CD4-positive, alpha-beta T cell (primary cell): ENCODE measurements at places on chromosomes 13 and 19. TPM values are rescaled to one million over a fixed set of nuclear protein-coding genes. Genes with fewer than 3 reads are reported as not detected.

GJB6 gene
- total RNA-seq = 26.0 TPM

MBD3L5 gene
- not detected for total RNA-seq

ZNF85 gene
- total RNA-seq = 3.4 TPM

SYNE4 gene
- 1.6 TPM for total RNA-seq

ZNF211 gene
- total RNA-seq = 29.3 TPM

HSD17B14 gene
- total RNA-seq = 0.93 TPM

OVOL3 gene
- total RNA-seq = not detected

PLIN4 gene
- total RNA-seq = not detected

DNMT1 gene
- total RNA-seq = 159 TPM

CHST8 gene
- not detected for total RNA-seq

FFAR2 gene
- 0.41 TPM for total RNA-seq

GRCh38 chr13:85828094-85828684 is 29.0 kb upstream of the SLITRK6 start:
- H3K4me1 ChIP-seq = no peaks in the 10 kb centered on the region
- DNase-seq = no peak
- H3K36me3 ChIP-seq = no peaks in the 10 kb centered on the region
- H3K27ac ChIP-seq = no peak overlapping the region

DNA sequence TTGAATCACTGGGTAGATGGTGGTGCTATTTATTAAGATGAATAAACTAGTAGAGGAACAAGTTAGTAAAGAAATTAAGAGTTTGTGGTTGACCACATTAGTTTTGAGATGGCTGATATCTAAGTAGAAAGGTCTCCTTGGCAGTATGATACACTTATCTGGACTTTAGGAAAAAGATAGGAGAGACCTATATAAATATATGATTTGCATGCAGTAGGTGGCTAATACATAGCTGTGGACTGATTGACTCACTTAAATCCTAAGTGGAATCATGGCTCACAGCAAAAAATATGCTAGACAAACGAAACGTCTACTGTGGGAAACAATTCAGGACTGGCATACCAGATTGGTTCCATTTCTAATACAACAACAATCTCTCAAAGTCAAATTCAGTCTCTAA is 92.0 kb downstream of the CAB39L start:
- no peaks in the 10 kb centered on the region for H3K36me3 ChIP-seq
- no peaks in the 10 kb centered on the region for H3K27me3 ChIP-seq
- no peak overlapping the region for H3K27ac ChIP-seq
- DNase-seq = no peak

- H3K27me3 ChIP-seq = no peaks in the 10 kb centered on the region
- no peak overlapping the region for H3K4me3 ChIP-seq
- H3K4me1 ChIP-seq = no peaks in the 10 kb centered on the region
- H3K36me3 ChIP-seq = no peaks in the 10 kb centered on the region
- no peak overlapping the region for H3K27ac ChIP-seq
Observed at GRCh38 chr13:92074658-92075057, 676.2 kb downstream of the GPC5 start.

GRCh38 chr19:52536448-52536800 is 9.0 kb downstream of the ZNF808 start:
- peak; percentile 30 for DNase-seq
- peaks cover 23% of the 10 kb centered on the region for H3K4me1 ChIP-seq
- peak overlapping the region; percentile 76 for H3K27ac ChIP-seq
- peaks cover 9% of the 10 kb centered on the region for H3K36me3 ChIP-seq

DNA sequence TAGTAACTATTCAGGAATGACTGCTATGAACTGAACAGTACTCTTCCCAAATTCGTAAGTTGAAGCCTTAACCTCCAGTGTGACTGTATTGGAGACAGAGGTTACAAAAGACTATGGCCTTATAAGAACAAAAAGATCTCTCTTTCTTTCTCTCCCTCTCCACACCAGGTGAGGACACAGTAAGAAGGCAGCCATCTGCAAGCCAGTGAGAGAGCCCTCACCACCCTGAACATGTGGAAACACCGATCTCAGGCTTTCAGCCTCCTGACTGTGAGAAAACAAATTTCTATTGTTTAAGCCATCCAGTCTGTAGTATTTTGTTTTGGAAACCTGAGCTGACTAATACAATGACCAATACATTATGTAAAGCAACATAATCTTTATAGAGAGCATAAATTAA is 888.9 kb downstream of the SLITRK1 start:
- DNase-seq = no peak
- no peak overlapping the region for H3K4me3 ChIP-seq
- no peaks in the 10 kb centered on the region for H3K36me3 ChIP-seq
- H3K27me3 ChIP-seq = no peaks in the 10 kb centered on the region

GRCh38 chr19:10769533-10770491 is 51.9 kb downstream of the DNM2 start:
- peak overlapping the region; percentile 2 for H3K27ac ChIP-seq
- peaks cover 39% of the 10 kb centered on the region for H3K36me3 ChIP-seq
- DNase-seq = peak; percentile 46
- no peaks in the 10 kb centered on the region for H3K27me3 ChIP-seq
- H3K4me3 ChIP-seq = no peak overlapping the region

- H3K4me3 ChIP-seq = no peak overlapping the region
- H3K4me1 ChIP-seq = no peaks in the 10 kb centered on the region
- DNase-seq = no peak
- no peak overlapping the region for H3K27ac ChIP-seq
- no peaks in the 10 kb centered on the region for H3K27me3 ChIP-seq
Observed at GRCh38 chr13:77497835-77498234, 37.7 kb upstream of the SCEL start.

GRCh38 chr13:106036870-106037269 is 498.6 kb downstream of the EFNB2 start:
- no peaks in the 10 kb centered on the region for H3K27me3 ChIP-seq
- no peaks in the 10 kb centered on the region for H3K36me3 ChIP-seq
- no peaks in the 10 kb centered on the region for H3K4me1 ChIP-seq
- no peak for DNase-seq

GRCh38 chr13:44873461-44873860 is 115.8 kb downstream of the NUFIP1 start:
- H3K4me1 ChIP-seq = no peaks in the 10 kb centered on the region
- no peak overlapping the region for H3K27ac ChIP-seq
- H3K27me3 ChIP-seq = no peaks in the 10 kb centered on the region
- no peak overlapping the region for H3K4me3 ChIP-seq
- no peak for DNase-seq
- no peaks in the 10 kb centered on the region for H3K36me3 ChIP-seq

- no peaks in the 10 kb centered on the region for H3K36me3 ChIP-seq
- no peak overlapping the region for H3K4me3 ChIP-seq
- H3K27me3 ChIP-seq = no peaks in the 10 kb centered on the region
Observed at GRCh38 chr13:60869225-60869624, 472.2 kb downstream of the TDRD3 start.

DNA sequence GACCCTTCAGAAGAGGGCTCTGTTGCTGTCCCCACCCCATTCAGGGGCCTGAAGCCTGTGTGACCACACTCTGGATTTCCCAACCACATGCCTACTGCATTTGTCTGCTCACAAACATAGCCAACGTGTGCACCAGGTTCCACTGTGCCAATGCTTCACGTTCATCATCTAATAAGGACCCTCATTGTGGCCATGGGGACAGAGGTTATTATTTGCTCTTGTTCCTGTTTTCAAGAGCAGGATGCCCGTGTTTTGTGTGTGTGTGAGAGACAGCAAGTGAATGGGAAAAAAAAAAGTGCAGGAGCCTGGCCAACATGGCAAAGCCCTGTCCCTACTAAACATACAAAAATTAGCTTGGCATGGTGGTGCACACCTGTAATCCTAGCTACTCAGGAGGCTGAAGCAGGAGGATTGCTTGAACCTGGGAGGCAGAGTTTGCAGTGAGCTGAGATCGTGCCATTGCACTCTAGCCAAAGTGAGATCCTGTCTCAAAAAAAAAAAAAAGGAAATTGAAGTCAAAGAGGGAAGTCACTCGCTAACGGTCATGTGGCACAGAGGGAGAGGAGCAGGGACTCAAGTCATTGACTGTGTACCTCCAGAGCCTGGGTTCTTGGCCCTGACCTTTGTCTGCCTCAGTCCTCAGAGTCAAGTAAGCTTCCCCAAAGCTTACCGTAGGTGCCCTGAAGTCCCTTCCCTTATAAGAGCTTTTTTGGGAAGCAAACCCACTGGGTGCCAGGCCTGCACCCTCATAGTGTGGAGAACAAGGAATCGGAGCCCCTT is 6.9 kb downstream of the B3GNT8 start:
- no peak overlapping the region for H3K27ac ChIP-seq
- no peaks in the 10 kb centered on the region for H3K27me3 ChIP-seq
- no peak overlapping the region for H3K4me3 ChIP-seq
- H3K4me1 ChIP-seq = peaks cover 24% of the 10 kb centered on the region

DNA sequence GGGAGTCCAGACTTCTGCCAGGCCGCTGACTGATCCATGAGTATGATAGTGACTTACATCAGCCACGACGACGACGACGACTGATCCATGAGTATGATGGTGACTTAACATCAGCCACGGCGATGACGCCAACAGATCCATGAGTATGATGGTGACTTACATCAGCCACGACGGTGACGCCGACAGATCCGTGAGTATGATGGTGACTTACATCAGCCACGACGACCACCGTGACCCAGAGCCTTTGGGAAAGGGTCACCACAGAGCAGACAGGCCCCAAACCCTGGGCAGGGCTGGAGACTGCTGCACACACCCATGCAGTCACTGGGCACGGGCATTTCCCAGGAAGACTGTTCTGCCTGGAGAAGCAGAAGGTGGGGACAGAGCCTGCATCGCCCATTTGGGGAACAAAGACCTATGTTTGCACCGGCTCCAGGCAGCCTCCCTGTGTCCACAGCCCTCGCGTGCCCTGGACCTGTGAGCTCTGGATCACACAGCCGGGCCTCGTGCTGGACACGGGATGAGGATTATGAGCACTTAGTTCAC is 130.9 kb upstream of the SPACA7 start:
- H3K36me3 ChIP-seq = no peaks in the 10 kb centered on the region
- DNase-seq = no peak
- H3K4me3 ChIP-seq = no peak overlapping the region
- no peaks in the 10 kb centered on the region for H3K4me1 ChIP-seq
- no peaks in the 10 kb centered on the region for H3K27me3 ChIP-seq

DNA sequence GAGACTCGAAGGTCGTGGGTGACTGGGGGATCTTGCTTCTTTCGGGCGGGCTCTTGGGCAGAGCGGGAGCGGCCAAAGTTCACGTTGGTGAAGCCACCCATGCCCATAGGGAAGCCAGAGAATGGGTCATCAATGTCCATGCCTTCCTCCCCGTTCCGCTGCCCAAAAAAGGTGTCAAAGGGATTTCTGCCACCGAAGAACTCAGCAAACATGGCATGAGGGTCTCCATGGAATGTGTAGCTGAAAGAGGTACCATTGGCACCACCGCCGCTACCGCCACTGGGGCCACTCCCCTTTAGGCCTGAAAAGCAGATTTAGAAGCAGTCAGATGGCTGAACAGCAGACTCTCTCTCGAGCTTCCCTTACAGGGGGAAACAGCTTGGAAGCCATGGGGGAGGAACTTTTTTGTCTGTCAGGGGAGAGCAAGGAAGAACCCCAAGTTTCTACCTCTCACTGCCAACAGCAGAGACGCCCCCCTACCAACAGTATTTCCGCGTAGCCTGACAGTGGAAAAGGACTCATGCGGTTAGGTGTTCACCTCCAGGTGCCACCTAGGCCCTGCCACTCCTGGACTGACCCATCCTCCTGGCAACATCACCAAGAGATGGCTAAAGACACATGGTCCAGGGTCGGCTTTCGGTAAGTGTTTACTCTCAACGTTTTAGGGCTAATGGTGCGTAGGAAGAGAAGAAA is 1.3 kb downstream of the DNAJB1 start:
- H3K4me1 ChIP-seq = peaks cover 68% of the 10 kb centered on the region
- H3K27ac ChIP-seq = peak overlapping the region; percentile 65
- no peaks in the 10 kb centered on the region for H3K27me3 ChIP-seq
- peak; percentile 25 for DNase-seq

- H3K36me3 ChIP-seq = no peaks in the 10 kb centered on the region
- no peak overlapping the region for H3K4me3 ChIP-seq
- H3K4me1 ChIP-seq = peaks cover 1% of the 10 kb centered on the region
- no peak overlapping the region for H3K27ac ChIP-seq
Observed at GRCh38 chr13:110555601-110556223, 5.8 kb downstream of the RAB20 start.

DNA sequence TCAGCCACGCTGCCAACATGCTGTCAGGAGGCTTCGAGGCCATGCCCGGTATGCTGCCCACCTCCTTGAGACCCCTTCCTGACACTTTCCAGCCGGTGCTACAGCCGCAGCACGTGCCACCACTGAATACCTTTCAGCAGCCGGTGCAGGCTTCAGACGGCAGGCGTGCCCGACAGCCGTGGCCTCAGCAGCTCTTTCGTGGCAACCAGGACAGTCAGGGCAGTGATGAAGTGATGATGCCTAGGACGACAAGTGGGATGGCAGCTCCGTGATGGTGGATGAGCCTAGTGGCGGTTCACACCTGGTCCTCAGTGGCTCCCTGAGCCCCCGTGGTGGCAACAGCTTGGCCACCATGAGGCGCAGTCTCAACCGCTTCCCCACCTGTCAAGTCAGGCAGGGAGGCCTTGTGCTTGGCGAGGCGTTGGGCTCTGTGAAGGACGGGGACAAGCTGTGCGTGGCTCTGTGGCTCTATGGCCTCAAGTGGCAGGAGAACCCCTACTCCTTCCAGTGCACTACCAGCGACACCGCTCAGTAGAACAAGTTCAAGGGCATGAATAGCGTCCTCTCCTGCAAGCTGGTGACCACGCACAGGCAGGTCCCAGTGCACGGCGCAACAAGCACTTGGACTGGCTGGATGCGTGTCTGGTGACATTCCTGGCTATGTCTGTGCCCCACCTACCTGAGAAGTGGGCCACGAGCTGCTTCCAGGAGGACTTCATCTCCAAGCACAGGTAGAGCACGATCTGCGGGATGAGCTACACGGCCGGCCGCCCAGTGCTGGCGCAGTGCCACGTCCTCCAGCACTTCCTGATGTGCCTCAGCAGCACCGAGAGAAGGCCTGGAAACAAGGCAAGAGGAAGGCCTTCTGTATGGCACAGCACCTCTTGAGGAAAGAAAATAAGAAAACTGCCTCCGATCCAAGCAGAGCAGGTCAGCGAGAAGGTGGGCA is 18.2 kb upstream of the ZNF14 start:
- no peak for DNase-seq
- H3K27me3 ChIP-seq = no peaks in the 10 kb centered on the region
- H3K4me3 ChIP-seq = no peak overlapping the region
- H3K4me1 ChIP-seq = no peaks in the 10 kb centered on the region
- H3K36me3 ChIP-seq = no peaks in the 10 kb centered on the region
- H3K27ac ChIP-seq = no peak overlapping the region

DNA sequence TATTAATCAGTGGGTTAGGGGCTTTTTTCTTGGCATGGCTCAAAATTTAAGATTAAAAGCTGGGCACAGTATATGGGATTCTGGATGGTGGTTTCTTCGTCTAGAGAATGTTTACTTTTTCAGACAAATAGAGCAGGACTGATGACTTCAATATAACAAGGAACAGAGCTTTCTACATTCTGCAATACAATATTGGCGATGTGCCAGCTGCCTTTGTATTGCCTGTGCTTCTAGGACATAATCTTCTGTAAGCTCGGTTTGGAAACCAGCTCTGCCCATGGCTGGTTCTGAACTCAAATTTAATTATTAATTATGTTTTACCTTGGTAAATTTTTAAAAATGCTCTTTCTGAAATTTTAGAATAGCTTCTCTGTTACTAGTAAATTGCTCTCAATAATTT is 139.1 kb upstream of the TRPC4 start:
- H3K27ac ChIP-seq = no peak overlapping the region
- no peaks in the 10 kb centered on the region for H3K27me3 ChIP-seq
- H3K4me1 ChIP-seq = no peaks in the 10 kb centered on the region
- no peak overlapping the region for H3K4me3 ChIP-seq
- no peak for DNase-seq
- H3K36me3 ChIP-seq = no peaks in the 10 kb centered on the region

GRCh38 chr19:46404055-46404752 is 9.2 kb downstream of the CCDC8 start:
- H3K36me3 ChIP-seq = no peaks in the 10 kb centered on the region
- no peak overlapping the region for H3K27ac ChIP-seq
- H3K4me1 ChIP-seq = peaks cover 20% of the 10 kb centered on the region

- no peak overlapping the region for H3K4me3 ChIP-seq
- DNase-seq = no peak
- H3K4me1 ChIP-seq = no peaks in the 10 kb centered on the region
Observed at GRCh38 chr13:34696296-34696695, 245.8 kb upstream of the NBEA start.
